ENCODE measurements at places on chromosomes 16 and 17.

GRCh38 chr16:14286368-14287230 lies 215.5 kb downstream of the MRTFB start:
- peak; percentile 26 for DNase-seq

DNA sequence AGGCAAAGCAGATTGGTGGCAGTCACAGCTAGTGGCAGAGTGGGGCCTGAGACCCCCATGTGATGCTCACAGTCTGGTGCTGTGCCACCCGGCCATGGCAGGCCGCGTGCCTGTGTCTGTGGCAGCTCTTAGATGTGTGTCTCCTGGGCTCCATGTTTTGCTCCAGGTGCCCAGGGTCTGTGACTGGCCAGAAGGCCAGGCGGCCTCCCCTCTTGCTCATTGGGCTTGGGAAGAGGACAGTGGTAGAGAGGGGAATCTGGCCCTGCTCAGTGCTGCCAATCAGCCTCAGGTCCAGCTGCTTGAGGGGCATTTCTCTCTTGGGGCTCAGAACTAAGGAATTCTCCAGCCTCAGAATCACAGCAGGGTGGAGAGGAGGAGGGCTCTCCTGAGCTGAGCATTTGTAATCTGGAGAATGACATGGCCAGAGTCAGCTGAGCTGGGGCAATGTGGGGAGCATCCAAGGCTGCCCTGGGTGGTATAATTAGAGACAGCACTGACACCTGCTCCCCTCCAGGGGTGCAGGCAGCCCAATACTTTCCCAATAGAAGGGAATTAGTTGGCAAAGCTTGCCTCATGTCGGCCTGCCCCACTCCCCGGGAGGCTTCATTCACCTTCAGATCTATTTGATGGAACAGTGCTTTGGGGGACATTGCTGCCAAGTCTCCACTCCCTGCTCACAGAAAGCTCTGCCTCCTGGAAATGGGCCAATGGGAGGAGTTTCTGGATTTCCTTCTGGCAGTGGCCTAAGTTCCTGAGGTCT lies 2.7 kb upstream of the LASP1NB start:
- DNase-seq = peak; percentile 87

- DNase-seq = peak; percentile 79
Measured at GRCh38 chr16:660459-661183, 7.3 kb upstream of the RHOT2 start.

DNA sequence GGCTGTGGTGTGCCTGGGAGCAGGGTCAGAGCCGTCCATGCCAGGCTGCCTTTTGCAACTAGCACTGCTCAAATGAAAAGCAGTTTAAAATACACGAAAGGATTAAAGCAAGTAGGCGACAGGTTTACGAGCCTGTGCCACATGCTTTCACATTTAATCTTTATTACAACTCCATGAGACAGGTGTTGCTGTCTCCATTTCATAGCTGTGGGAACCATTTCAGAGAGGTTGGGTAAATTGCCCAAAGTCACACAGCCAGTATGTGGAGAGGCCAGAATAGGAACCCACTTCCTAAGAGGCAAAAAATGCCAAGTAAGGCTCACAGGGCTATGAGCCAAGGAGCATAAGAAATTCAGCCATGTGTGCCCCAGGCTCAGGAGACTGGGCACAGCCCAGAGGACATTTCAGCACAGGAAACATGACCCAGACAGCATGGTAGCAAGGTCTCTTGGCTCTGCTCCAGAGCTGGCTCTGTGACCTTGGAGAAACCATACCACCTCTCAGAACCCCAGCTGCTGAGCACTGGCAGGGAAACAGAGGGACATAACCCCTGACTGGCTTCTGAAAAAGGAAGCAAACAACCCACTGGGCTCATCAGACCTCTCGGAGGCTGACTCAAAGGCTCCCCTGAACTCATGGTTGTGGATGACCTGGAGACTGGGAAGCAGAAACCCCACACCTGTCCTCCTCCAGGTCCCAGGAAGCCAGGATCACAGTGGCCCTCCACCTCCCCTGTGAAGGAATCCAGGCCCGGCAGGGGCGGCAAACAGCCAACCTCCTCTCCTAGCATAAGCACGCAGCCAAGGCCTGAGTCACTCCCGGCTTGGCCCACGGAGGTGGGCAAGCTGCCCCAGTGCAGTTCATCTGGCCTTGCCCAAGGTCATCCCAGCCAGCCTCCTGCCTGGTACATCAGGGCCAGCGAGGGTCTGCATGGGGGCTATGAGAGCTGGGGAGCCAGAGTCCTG lies 40.3 kb upstream of the MRPS23 start:
- DNase-seq = peak; percentile 71

GRCh38 chr17:79715098-79715942 lies 15.4 kb upstream of the ENPP7 start:
- no peak for DNase-seq

DNA sequence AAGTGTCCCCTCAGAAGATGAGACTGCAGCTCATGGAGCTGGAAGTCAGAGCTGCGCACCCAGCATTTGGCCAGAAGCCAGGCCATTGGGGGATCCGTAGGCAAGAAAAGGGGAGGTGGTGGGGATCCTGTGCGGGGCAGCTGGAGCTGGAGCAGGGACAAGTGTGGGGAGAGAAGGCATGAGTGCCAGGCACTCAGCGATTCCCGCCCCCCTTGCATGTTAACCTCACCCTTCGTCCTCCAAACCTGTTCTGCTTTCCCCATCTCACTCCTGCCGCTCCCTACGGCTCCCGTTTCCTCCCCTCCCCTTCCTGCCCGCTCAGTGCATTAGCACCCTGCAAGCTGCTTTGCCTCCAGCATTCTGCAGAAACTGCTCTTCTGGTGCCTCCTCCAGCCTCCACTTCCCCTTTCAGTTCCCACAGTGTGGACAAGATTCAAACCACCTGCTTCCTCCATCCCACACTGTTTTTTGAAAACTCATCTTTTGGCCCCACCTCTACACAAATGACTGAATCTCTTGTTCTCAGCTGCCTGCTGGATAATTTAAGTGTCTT lies 5.6 kb downstream of the ALOX15 start:
- no peak for DNase-seq

DNA sequence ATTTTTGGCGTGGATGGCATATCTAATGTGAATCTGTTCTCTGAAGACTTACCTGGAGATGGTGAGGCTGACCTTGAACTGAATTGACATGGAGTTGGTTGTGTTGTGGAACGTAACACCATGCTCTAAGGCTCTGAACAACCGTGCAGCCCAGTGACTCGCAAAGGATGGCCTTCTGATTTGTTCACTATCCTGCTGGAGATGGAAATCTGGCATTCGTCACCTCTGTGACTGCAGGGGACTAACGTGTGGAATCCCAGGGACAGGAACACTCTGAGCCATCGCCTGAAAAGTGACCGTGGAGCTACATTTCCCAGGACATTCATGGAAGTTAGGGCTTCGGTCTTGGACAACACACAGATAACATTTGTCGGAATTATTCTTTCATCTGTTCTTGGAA lies 61.1 kb downstream of the BANP start:
- no peak for DNase-seq

DNA sequence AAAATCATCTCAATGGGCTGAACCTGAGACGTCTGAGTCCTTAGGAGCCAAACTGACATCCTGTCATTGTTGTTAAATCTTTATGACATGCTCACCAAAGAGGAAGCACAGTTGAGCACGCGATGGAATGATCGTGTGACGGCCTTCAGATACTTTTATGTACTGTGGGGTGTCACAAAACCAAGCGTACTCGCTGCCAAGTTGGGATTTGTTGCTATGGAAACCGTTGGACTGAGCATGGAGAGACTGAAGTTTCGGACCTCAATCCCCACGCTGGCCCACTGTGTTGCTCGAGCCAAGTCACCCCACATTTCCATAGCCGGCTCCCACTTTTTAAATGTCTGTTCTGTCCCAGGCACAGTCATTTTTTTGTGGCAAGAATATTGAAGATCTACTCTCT lies 222.8 kb upstream of the SDK2 start:
- no peak for DNase-seq

DNA sequence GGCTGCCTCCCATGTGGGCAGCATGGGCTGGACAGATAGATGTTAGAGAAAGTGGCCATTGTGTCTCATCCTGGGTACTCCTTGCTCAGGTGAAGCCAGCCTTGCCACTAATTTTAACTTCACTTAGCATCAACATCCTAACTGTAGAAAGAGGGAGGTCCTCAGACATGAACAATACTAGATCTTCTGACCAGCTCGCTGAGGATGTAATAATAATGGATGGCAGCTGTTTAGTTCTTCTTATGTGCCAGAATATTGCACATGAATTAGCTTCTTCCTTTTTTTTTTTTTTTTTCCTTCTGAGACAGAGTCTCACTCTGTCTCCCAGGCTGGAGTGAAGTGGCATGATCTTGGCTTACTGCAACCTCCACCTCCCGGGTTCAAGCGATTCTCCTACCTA lies 232.4 kb downstream of the CCDC182 start:
- DNase-seq = no peak

DNA sequence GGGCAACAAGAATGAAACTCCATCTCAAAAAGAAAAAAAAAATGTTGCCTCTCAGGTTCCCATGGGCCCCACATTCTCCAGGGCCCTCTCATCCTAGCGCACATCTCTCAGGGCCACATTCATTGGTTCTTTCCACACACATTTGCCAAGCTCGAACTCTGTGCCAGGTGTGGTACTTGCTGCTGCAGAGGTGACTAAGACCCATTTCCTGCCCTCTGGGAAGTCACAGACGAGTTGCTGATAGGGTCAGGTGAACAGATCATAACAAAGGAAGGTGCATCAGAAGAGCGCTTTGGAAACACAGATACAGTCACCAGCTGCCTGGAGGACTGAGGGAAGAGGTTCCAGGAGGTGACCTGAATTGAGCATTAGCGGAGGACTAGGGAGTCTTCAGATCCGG lies 1.0 kb downstream of the GSDMA start:
- DNase-seq = no peak

- DNase-seq = no peak
Measured at GRCh38 chr16:49995720-49996119, 29.3 kb upstream of the CNEP1R1 start.

GRCh38 chr16:85535352-85536072 lies 77.6 kb upstream of the GSE1 start:
- DNase-seq = no peak

GRCh38 chr16:22721511-22722100 lies 92.4 kb upstream of the HS3ST2 start:
- DNase-seq = no peak

Measured in cerebellar cortex (tissue), 1 donor.